ENCODE measurements at places on chromosomes 6 and 20.

- no peak for DNase-seq
These were observed 10.2 kb downstream of the LAMA4 start for GRCh38 chr6:112243861-112244827.

DNA sequence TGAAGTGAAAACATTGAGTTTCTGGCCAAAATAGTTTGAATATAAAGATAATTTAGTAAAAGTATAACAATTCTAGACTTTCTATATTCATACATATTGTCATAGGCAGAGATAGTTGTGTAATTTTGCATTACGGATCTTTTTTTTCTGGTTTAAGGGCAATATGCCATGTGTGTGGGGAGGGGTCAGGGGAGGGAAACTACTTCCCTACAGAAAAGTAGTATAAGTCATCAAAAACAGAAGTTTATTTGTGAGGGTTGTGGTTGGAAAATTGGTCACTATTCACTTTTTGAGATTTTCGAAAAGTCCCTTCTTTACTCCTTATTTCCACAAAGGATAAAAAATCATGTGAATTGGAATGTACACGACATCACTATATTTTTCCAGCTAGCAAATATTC is 288.2 kb upstream of the PREP start:
- peak; percentile 84 for DNase-seq

DNA sequence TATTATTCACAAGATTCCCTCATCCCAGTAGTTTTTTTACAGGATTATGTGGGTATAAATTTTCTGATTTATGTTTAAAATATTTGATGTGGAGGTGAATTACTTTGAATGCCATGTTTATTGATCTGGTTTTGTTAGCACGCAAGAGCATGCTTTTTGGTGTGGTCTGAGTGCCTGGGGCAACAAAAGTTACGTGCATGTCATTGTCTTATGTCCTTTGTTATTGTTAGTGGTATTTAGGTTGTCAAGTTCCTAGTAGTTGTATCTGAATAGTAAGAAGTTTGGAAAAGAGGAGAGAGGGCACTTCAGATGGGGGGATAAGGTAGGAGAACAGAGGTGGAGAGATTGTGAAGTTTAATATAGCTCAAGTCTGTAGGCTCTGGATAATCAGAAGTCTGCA is 95.0 kb downstream of the ATRN start:
- DNase-seq, result no peak

- DNase-seq, result no peak
These were observed 22.0 kb downstream of the C6orf89 start for GRCh38 chr6:36907781-36908180.

DNA sequence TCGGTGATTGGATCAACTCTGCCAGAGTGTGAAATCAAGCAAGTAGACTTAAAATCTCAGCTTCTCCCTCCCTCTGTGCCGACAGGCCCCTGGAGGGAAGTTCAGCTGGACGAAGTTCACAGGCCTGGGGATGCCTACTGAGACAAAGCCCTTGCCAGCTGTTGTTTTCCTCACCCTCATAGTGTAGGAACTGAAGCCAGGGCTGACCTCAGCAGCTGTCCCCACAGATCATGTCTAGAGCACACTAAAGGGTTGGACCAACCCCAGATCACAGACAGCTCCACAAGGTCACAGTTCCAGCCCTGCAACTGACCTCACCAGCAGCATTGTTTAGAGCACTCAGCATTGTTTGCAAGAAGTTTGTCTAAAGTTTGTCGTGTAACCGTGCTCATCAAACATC is 261.9 kb upstream of the ECI2 start:
- no peak for DNase-seq

DNA sequence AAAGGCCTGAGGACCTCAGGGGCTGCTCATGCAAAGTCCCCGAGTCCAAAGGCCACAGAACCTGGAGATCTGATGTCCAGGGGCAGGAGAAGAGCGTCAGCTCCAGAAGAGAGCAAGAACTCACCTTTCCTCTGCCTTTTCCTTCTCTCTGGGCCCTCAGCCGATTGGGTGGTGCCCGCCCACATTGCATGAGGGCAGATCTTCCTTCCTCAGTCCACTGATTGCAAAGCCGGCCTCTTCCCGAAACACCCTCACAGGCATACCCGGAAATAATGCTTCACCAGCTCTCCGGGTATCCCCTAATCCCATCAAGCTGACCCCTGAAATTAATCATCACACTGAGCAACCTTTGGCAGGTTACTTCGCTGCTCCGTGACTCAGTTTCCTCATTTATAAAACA is 33.4 kb downstream of the SPDEF start:
- DNase-seq, result no peak

GRCh38 chr6:109263873-109264700 is 118.2 kb downstream of the CD164 start:
- DNase-seq, result no peak

DNA sequence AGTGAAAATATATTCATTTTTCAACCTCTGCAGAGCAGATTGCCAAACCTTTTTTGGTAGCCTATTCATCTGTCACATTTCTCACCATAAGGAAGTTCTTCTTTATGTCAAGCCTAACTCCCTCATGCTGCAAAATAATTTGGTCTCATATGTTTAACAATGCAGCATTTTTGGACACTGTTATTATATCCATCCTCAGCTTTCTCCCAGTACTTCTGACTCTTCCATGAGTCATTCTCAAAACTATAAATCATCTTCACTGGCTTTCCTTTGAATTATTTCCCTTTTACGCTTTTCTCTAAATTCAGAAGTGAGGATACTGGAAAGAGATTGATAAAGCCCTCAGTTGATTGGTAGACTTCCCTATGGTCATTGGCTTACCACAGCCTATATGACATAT is 192.2 kb downstream of the TPBG start:
- no peak for DNase-seq

Measured in inflammatory macrophage (primary cell).